A549 (cell line): ENCODE measurements at places on chromosomes 7 and 10.

DNA sequence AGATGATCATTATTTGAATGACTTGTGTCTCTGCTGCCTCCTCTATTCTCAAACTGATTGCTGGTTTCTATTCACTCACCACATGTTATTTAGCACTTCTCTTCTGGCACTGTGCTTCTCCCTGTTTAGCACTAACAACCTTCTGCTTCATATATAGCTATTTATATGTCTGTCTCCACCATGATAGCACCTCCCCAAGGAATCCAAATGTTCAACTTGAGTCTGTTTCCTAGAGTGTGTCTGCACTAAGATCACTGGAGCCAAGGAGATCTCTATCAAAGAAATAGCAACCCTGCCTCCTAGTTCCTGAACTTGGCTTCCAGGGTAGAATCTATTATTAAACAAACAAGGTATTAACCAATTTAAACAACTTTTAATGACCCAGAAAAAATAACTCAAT lies 104.5 kb downstream of the CYP26A1 start:
- no peak for DNase-seq

- DNase-seq, result no peak
These were observed 44.9 kb upstream of the CNPY1 start for GRCh38 chr7:155591055-155591775.

DNA sequence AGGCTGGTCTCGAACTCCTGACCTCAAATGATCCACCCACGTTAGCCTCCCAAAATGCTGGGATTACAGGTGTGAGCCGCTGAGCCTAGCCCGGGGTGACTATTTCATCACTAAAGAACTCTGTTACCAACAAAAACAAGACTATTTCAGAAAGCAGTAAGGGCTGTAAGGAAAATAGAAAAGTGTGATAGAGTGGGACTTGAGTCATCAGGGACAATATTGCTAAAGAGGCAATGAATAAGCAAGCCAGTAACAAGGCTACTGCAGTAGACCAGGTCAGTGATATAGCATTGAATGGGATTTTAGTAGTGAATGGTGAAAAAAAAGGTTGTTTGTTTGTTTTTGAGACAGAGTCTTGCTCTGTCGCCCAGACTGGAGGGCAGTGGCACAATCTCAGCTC lies 51.7 kb downstream of the SVOPL start:
- no peak for DNase-seq

DNA sequence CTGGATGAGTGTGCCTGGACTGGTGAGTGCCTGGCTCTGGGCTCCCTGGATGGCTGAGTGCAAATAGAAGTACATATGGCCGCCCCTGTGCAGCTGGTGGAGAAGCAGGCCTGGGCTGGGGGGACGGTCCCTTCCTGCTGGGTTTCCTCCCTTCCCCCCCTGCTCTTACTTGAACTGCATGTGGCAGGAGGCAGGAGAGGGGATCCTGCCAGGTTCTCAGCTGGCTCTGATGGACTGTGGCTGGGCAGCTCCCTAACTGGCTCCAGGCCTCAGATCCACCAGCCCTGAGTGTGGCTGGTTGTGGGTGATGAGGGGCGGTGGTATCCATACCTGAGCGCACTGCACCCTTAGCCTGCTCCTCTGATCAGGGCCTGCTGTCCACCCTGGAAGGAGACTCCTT lies 26.9 kb downstream of the ADCY1 start:
- DNase-seq, result no peak

DNA sequence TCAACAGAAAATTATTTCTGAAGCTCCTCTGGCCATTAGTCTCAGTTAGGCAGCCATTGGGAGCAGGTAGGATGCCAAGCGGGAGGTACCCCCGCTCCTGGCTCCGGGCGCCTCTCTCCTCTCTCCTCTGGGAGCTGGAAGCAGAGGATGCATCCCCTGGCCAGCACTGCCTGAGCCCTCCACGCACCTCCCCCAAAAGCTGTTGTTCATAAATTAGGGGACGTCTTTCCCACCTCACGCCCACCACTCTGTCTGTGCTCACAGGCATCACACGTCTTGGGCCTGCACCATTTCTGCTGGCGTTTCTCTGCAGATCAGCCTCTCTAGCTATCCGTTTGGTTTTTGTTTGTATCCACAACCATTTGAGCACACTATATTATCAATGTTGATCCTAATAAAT lies 609.0 kb upstream of the FOXK1 start:
- no peak for DNase-seq
